ENCODE measurements at places on chromosomes 3 and 15.

DNA sequence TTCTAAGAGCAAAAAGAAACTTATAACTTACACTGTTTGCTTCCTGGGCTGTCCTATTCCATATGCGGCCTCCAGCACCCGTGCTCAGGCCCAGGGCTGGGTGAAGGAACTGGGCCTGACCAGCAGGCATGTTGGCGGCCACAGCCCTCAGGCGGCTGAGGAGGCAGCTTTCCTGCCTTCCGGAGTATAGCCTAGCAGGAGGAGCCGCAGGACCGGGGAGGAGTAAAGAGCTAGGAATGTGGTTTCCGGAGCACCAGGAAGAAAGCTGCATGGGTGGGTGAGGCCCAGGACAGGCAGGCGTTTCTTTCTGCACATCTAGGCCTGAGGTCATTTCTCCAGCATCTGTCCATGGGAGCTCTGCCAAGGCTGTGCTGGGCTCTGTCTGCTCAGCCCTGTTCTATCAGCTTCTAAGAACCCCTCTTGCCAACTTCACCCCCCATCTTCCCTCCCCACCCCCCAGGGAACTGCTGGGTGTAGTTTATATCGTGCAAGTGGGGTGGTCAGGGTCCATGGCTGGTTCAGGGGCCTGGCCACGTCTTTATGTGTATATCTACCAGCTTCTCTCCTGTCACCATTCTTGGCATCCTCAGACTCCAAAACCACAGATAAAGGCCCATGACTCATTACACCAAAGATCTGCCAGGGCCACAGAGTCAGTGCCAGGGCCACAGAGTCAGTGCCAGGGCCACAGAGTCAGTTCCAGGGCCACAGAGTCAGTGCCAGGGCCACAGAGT is 7.8 kb upstream of the KIF7 start:
- DNase-seq = no peak

- DNase-seq = no peak
Measured at GRCh38 chr15:62879770-62880169, 162.8 kb upstream of the TPM1 start.

GRCh38 chr3:29789686-29790085 is 508.8 kb downstream of the RBMS3 start:
- no peak for DNase-seq

- no peak for DNase-seq
Measured at GRCh38 chr15:94584833-94585244, 353.5 kb downstream of the MCTP2 start.

DNA sequence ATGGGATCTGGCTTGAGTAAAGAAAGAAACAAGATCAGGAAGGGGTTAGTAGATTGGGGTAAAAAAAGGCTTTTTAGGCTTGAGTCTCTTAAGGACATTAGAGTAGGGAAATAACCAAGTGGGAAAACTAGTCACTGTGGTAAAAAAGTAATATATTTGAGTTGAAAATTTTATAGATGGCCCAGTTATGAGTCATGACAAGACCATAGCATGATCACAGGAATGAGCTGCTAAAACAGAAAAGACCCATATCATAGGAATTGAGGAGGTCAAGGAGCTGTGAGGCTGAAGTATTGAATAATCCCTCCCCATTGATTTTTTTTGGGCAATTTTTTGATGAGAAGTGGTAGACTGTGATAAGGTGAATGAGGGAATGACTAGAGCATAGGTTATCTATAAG is 69.2 kb upstream of the TBC1D5 start:
- no peak for DNase-seq

GRCh38 chr3:60268123-60268522 is 983.1 kb downstream of the FHIT start:
- no peak for DNase-seq

- DNase-seq = no peak
Measured at GRCh38 chr3:133197619-133198018, 159.4 kb downstream of the TMEM108 start.

GRCh38 chr3:135869439-135870105 is 96.0 kb upstream of the PPP2R3A start:
- no peak for DNase-seq
